HepG2 (cell line): ENCODE measurements at places on chromosomes 7 and 10. TPM values are rescaled to one million over a fixed set of nuclear protein-coding genes. Genes with fewer than 3 reads are reported as not detected.

Gene CALML3
- polyA plus RNA-seq = not detected in 2 replicates

Gene OR2A5
- not detected in 2 replicates for polyA plus RNA-seq

- DNase-seq = peak; percentile 9
Measured at GRCh38 chr10:1048349-1048731, 579 bp downstream of the IDI1 start.

DNA sequence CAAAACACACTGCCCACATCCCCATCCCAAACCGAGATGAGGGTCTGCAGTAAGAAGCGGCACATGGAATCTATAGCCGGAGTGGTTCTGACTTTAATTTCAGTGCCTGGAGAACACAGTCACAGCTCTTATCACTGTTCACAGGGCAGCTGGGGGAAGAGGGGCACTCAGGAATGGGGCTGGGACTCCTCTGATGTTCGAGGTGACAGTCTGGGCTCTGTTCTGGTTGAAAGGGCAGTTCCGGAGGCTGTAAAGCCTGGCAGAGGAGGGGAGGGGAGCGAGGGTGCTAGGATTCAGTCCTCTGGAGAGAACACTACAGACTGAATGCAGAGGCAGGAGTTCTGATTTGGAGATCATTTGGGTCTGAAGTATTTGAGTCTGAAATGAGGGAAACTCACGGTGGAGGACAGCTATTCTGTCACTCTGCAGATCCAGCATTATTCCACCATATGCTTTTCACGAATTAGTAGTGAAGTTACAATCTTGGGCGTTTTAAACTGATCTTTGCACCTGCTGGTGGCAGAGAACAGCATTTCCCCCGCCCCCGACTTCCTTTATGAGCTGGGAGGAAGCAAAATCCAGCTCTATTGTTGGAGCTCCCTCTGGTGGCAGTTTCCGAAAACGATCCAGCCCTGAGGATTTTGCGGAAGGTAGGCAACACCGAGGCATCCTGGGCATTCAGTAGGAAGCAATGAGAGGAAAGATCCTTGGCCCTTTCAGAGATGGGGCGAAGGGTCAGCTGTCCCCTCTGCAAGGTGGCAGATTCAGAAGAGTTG lies 22.7 kb upstream of the KCNK18 start:
- DNase-seq = peak; percentile 73

- DNase-seq = no peak
Measured at GRCh38 chr7:107715531-107715930, 28.4 kb upstream of the CBLL1 start.

GRCh38 chr10:49168831-49169500 lies 19.2 kb downstream of the TMEM273 start:
- DNase-seq = no peak

DNA sequence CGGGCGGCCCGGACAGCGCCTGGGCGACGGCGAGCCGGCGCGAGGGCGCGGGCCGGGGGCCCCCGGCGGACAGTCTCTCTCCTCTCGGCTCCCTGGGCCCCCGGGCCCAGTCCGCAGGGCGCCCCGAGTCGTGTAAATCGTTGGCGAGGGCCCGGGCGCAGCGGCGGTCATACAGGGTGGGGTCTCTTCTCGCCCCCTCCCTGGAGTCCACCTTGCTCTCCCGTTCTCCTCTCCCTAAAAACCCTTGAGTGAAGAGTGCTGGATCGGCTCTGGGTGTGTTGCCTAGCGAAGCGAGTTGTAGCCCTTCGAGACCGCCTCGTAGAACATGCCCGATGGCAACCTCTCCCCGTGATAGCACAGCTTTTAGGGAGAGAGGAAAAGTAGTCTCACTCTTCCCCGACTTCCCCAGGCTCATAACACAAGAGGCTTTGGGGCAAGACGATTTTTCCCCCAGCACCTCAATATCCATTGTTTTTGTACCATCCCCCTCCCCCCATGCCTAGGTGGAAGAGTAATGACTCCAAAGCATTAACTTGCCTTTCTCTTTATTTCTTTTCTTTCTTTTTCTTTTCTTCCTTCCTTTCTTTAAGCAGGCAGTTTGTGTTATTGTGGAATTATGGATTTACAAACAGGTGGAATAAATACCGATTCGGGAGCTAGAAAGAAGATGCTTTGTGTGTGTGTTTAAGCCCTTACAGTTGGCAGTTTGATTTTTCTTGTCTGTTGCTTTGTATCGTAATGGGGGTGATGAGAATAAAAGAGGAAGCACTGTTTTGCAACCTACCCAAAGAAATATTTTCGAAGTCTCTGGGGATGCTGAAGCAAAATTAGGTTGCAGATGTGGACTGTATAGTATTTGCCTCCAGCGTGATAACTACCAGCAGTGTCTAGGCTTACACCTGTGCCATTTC lies 822 bp downstream of the SHOC2 start:
- no peak for DNase-seq

DNA sequence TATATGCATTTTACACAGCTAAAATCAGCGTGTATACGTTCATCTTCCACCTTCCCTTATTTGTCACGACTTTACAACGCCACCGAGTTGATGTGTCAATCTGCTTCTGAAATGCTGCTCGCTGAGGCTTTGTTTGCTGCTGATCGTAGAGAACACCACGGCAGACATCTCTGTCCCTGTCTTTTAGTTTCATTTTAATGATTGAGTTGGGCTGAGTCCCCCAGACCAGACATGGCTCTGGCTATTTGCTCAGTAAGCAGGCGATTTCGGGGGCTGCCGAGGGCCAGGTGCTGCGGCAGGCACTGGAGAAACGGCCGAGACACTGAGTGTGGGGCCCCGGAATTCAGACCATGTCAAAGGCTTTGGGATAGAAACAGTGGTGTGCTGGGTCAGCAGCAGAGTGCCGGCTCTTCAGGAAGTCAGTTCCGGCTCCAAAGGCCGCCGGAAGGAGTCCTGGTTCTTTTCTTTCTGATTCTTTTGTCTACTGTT lies 5.0 kb downstream of the LRRC27 start:
- DNase-seq = no peak

DNA sequence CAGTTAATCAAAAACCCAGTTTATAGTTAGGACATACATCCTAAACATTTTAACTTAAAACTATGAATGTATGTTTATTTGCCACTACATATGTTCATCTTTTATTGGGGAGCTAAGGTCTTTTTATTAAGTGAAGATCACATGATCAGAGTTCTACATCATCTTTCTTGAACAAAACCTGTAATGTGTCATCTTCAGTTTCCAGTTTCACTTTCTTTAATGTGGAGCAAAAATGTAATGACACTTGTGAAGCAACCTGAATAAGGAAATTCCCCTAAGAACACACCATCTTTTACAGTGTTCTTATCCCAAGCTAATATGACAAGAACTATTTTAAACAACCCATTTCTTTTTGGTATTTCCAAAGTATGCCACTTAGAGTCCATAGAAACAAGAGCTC lies 166.7 kb upstream of the BET1 start:
- DNase-seq = no peak
